ENCODE measurements at places on chromosomes 12 and 14. TPM values are rescaled to one million over a fixed set of nuclear protein-coding genes. Genes with fewer than 3 reads are reported as not detected.

Gene LYZ
- total RNA-seq, result 0.13 TPM

Gene TAS2R7
- not detected for total RNA-seq

Gene PTCSC3
- total RNA-seq, result not detected

Gene PPHLN1
- total RNA-seq, result 60.2 TPM

Gene MNAT1
- total RNA-seq, result 68.1 TPM

Gene DACT1
- total RNA-seq, result 46.4 TPM

Gene COCH
- 10.3 TPM for total RNA-seq

Gene ASPG
- total RNA-seq, result 0.59 TPM

- ATAC-seq, result no peak
These were observed 114.0 kb downstream of the ETNK1 start for GRCh38 chr12:22738945-22739344.

DNA sequence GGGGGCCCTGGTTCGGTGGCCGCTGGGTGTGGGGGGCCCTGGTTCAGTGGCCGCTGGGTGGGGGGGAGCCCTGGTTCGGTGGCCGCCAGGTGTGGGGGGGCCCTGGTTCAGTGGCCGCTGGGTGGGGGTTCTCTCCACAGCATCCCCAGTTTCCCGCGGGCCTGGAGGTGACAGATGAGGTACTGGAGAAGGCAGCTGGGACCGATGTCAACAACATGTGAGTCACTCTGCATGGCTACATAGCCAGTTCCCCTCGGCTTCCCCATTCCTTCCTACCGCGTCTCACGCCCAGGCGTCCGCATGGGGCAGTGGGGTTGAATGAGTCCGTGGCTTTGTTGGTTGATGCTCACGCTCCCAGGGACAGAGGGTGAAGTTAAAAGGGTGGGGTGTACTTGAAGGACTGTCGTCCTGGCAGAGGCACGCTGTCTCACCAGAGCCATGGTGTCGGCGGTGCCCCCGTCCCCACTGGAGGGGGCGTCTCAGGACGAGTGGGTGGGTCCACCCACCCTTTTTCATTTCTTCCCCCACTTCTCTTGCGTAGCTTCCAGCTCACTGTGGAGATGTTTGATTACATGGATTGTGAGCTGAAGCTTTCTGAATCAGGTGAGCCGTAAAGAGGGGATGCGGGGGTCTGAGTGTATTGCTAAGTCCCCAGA, 15.6 kb downstream of the HIP1R start:
- no peak for ATAC-seq

GRCh38 chr12:122825773-122826724, 9.2 kb upstream of the HIP1R start:
- ATAC-seq, result no peak

DNA sequence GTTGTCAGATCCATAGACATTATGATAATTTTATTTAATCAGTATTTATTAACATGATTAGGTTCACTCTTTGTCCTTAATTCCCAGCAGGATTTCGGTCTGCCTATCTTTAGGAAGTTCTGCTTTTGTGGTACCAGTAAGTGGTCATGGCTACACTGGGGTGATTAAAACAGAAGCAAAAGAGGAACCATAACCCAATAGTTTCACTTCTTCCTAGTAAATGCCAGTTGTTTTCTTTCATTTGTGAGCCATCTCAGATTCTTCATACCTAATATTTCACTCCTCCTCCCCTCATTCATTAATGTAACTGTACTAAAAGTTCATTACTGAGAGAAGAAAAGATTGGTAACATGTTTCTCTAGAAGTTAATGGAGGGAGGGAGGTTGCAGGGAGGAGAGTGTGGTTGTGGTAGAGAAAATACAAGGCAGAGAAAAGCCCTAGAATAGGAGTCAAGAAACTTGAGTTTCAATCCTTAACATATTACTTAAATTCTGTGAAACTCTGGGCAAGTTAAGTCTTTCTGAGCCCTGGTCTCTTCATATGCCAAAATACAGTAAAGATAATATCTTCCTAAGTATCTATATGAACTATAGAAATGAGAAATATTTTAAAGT, 101.2 kb downstream of the PEBP1 start:
- ATAC-seq, result no peak

DNA sequence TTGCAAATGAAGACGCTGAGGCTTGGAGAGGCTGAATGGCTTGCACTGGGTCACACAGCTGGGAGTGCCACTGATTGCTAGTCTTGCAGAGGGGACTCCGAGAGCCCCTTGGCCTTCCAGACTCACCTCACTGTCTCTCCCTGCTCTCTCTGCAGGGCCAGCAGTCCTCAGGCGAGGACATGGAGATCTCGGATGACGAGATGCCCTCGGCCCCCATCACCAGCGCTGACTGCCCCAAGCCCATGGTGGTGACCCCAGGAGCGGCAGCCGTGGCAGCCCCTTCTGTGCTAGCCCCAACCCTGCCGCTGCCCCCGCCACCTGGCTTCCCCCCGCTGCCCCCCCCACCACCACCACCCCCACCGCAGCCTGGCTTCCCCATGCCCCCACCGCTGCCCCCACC, 10.1 kb downstream of the SETD1B start:
- no peak for ATAC-seq

DNA sequence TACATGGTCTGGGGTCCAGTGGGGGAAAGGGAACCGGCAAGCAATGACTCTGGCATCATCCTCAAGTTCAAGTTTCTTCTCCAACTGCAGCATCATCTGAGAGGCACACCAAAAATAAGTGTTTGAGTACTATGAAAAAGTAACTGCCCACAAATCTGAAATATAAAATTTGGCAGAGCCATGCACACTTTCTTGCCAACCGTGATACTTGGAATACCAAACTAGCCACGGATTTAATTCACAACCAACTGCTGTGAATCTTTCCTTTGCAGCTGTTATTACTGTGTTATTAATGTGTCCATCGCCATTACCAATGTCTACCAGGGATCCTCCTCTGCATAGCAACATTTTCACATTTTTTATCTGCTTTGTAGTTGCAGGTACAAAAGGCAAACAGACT, 74.6 kb downstream of the GXYLT1 start:
- no peak for ATAC-seq

- no peak for ATAC-seq
These were observed 334.0 kb upstream of the PRICKLE1 start for GRCh38 chr12:42923583-42923982.

DNA sequence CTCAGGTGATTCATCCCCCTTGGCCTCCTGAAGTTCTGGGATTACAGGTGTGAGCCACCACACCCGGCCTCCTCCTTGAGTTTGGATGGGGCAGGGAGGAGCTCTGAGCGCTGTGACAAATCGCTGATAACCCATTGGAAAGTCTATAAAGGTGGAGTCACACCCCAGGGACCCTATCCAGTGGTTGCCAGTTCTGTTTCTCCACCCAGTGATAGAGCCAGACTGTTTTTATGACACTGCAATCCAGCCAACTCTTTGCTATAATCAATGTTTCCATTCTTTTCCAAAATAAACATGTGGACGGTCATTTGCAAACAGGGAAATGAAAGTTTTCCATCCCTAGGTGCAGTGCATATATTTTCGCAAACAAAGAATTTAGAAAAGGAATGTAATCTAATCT, 142.0 kb upstream of the PELI2 start:
- ATAC-seq, result no peak

- no peak for ATAC-seq
These were observed 3.5 kb downstream of the RFC5 start for GRCh38 chr12:118020036-118020435.
